AG08396 (cell line): ENCODE measurements at places on chromosomes 6 and 20.

- DNase-seq, result no peak
Measured at GRCh38 chr6:39289490-39289889, 24.7 kb downstream of the KCNK17 start.

- no peak for DNase-seq
Measured at GRCh38 chr6:20433321-20433720, 31.6 kb downstream of the E2F3 start.

GRCh38 chr6:31180500-31180899, 10.0 kb upstream of the POU5F1 start:
- DNase-seq, result peak; percentile 87

DNA sequence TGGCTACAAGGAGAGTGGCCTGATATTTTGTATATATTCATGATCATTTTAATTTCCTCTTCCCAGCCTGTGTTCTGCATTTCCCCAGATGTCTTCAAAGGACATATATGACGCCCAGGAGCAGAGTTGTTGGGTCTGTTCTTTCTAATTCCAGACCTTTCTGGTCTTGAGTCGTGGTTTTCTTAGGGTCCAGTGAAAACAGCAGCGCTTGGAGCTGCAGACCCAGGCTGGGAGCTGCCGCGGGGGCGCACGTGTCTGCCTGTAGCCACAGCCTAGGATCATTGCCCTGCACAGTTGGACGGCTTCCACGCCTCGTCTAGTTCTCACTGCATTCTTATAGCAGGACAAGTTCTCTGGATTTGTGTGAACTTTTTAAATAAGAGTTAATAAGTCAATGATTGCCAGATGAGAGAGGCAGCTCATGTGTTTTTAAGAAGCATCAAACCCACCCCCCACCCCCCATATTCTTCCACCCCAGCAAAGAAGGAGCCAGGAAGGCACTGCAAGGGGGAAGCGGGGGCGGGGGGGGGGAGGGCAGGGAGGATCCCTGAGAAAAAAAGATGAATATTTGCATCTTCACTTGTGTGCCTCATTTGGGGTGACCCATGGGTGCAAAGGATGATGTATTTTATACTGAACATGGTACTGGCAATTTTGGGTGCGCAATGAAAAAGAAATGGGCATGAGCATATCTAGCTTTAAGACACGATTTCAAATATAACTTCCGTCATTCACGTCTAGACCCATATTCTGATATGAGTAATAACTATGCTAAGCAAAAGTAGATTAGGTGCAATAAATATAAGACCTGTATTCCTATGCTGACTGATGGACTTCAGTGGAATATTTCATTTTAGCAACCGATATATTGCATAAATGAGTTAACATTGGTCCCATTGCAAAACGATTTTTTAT, 160.0 kb downstream of the TBXT start:
- peak; percentile 52 for DNase-seq

GRCh38 chr20:63750807-63751470, 11.4 kb downstream of the SLC2A4RG start:
- DNase-seq, result no peak

DNA sequence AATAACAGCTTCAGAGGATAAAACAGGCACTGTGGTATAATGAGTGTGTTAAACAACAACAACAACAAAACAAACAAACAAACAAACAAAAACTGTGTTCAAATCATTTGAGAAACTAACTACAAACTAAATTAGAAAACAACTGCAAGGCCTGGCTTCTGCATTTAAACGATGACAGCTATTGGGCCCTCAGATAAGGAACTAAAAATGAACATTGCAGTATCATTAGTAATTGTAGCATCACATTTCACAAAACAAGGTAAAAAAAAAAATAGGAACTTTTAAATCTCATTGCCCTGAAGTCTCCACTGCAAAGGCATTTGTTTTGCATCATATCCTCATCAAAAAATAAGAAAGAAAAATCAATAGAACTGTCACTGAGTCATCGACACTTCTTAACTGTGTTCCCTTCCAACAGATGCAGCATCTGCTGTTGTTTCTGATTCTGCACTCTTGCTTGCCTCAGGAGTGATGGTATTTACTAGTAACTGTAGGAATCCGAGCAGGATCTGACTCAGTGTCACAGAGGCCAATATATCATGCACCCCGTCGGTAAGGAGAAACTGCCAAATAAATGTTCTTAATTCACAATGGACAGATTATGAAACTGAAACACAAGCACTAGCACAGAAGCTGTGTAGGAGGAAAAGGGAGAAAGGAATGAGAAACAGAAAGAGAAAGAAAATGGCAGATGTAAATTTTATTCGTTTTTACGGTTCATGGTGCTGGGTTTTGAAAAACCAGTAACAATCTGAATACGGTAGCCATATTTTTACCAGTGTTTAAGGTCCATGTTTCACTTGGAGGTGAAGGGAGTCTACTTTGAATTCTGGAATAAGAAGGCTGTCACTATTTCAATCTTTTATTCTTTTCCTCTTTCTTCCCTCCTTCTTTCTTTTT, 365.7 kb upstream of the EPHA7 start:
- DNase-seq, result no peak

GRCh38 chr6:156175433-156175832, 601.7 kb upstream of the ARID1B start:
- DNase-seq, result no peak

- DNase-seq, result no peak
Measured at GRCh38 chr6:140828856-140829255, 1303.9 kb upstream of the GJE1 start.

GRCh38 chr6:129105793-129106192, 222.9 kb downstream of the LAMA2 start:
- no peak for DNase-seq

- DNase-seq, result no peak
Measured at GRCh38 chr6:75376347-75377024, 91.9 kb upstream of the TMEM30A start.

GRCh38 chr6:106114492-106114891, 28.4 kb downstream of the PRDM1 start:
- no peak for DNase-seq

DNA sequence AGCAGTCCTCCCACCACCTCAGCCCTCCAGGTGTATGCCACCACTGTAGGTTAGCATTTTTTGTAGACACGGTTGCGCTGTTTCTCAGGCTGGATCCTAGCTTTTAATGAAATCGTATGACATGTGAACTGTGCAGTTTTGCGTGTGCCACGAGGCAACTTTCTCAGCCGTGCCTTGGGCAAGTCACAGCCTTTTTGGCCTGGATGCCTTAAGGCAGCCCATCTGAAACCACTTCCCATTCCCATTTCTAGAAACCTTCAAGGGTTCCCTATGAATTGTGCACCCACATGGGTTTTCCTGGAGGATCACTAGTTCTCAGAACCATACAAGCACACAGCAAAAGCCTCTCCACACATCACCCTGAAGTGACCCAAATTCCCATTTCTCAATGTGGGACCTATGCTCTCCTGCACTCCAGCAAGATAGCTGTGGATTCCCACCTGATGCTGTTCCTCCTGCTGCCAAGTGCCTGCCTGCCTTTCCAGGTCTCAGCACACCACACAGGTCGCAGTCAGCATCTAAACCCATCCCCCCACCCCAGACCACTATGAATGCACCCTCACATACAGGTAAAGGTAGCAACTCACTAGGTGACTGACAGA, 28.9 kb downstream of the SNX5 start:
- no peak for DNase-seq
